Activated CD8-positive, alpha-beta memory T cell treated with anti-CD3 and anti-CD28 coated beads, Interleukin-2, amount 10 ng/mL, durations not matched to agents 7 days and 5 days (primary cell): ENCODE measurements at places on chromosomes 4 and X. TPM values are rescaled to one million over a fixed set of nuclear protein-coding genes. Genes with fewer than 3 reads are reported as not detected.

Gene RXFP1
- total RNA-seq, result not detected

- H3K27me3 ChIP-seq, result no peaks in the 10 kb centered on the region
- no peaks in the 10 kb centered on the region for H3K36me3 ChIP-seq
These were observed 243.9 kb upstream of the FAT4 start for GRCh38 chr4:125070861-125071260.

DNA sequence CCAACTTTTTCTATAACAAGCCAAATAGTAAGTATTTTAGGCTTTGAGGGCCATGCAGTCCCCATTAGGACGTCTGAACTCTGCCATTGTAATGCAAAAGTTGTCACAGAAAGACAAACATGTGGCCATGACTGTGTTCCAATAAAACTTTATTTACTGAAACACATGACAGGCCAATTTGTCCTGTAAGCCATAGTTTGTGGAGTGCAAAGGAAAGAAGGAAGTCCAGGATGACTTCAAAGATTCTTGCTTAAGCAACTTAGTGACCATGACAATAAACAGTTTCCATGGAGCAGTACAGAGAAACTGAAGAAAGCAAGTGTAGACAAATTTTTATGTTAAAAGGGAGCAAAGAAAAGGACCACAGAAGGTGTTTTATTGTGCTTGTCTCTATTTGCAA lies 35.0 kb upstream of the MYOZ2 start:
- H3K4me1 ChIP-seq, result peaks cover 15% of the 10 kb centered on the region
- DNase-seq, result no peak
- no peaks in the 10 kb centered on the region for H3K27me3 ChIP-seq
- H3K36me3 ChIP-seq, result no peaks in the 10 kb centered on the region

- no peaks in the 10 kb centered on the region for H3K36me3 ChIP-seq
- H3K27ac ChIP-seq, result no peak overlapping the region
- no peaks in the 10 kb centered on the region for H3K27me3 ChIP-seq
These were observed 57.1 kb downstream of the RBM46 start for GRCh38 chr4:154838155-154838554.

GRCh38 chr4:11593576-11594116 lies 165.0 kb upstream of the HS3ST1 start:
- no peaks in the 10 kb centered on the region for H3K36me3 ChIP-seq
- no peaks in the 10 kb centered on the region for H3K27me3 ChIP-seq
- DNase-seq, result no peak
- H3K27ac ChIP-seq, result no peak overlapping the region
- no peak overlapping the region for H3K4me3 ChIP-seq

Gene SLC4A4
- 2.5 TPM for total RNA-seq

DNA sequence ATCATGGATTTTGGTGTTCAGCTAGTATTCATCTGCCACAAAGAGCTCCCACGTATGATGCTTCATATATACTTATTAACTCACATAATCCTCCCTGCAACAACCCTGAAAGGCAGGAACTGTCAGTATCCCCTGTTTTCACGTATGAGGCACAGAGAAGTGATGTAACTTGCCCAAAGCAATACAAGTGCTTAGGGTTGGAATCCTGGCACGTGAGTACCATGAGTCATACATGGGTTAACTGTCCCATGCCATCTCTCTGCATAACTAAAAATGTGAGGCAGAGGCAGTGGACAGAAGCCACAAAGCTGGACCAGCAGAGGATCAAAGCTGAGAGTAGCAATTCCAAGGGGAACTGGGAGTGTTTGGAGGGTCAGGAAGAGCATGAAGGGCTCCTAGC lies 35.7 kb upstream of the EGFL6 start:
- H3K36me3 ChIP-seq, result no peaks in the 10 kb centered on the region
- peaks cover 7% of the 10 kb centered on the region for H3K27me3 ChIP-seq
- H3K4me1 ChIP-seq, result peaks cover 3% of the 10 kb centered on the region
- no peak overlapping the region for H3K4me3 ChIP-seq
- no peak overlapping the region for H3K27ac ChIP-seq

DNA sequence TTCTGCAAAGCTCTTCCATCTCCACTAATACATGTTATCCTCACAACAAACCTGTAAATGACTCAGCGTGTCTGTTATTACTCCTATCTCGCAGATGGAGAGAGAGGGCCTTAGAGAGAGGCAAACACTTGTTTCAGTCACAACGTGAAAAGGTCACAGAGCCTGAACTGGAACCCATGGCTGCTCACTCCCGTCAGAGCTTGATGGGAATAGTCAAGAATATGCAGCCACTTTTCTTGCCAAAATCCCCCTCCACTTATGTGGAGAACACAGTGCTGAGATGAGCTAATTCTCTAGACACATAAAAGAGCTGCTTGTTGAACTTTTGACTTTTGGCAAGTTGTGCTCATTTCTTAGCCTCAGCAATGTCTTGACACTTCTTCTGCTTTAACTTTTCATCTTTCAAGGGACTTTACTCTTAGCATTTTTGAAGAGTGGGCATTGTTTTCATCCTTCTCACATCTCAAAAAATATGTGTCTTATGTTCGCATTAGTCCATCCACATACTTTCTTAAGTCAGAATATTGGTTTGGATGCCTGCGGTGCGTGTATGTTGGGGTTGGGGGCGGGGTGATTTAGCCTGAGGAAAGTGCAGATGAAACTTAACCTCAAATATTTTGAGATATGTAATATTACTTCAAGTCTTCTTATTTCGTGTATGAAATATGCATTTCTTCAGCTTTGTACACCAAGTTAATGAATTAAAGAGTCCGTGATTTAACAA lies 69.2 kb downstream of the SYNPO2 start:
- peaks cover 8% of the 10 kb centered on the region for H3K27me3 ChIP-seq
- DNase-seq, result no peak
- H3K4me3 ChIP-seq, result no peak overlapping the region
- H3K36me3 ChIP-seq, result no peaks in the 10 kb centered on the region

Gene CASP3
- total RNA-seq, result 70.7 TPM

Gene APBB2
- 0.93 TPM for total RNA-seq

Gene CSAG1
- total RNA-seq, result not detected

Gene EDA2R
- total RNA-seq, result 5.4 TPM

DNA sequence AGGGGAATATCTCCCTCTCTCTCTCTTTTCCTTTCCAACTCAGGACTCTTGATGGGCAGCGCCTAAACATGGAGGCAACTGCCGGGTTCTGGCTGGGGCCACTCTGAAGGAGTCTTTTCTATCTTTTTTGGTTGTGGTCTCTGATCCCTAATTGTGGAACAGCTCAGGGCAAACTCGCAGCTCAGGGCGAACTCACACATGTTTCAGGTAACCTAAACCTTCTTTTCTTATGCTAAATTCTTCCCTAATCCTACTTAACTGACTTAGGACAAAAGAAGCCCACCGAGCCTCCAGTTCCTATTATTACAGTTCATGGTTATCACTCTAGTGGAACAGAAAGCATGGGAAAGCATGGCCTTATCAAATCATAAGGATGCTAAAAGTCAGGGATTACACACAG lies 21.3 kb downstream of the ETDA start:
- no peak overlapping the region for H3K27ac ChIP-seq
- H3K36me3 ChIP-seq, result no peaks in the 10 kb centered on the region
- H3K4me1 ChIP-seq, result no peaks in the 10 kb centered on the region
- H3K4me3 ChIP-seq, result no peak overlapping the region

DNA sequence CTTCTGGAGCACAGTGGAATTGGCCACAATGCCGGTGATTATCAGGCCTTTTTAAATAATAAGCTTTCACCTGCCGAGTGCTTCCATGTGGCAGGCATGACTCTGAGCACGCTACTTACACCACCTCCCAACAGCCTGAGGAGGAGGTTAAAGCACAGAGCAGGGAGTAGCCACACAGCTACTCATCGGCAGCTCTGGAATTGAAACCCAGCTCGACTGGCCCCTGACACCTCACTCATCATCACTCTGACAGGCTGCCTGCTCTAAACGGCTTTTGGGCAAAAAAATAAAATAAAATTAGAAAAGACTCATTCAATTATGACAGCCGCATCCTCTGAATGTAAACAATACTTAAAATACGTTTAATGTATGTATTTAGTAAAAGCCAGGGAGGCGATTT lies 326.4 kb upstream of the NOCT start:
- no peaks in the 10 kb centered on the region for H3K4me1 ChIP-seq
- DNase-seq, result no peak
- no peak overlapping the region for H3K4me3 ChIP-seq
- no peak overlapping the region for H3K27ac ChIP-seq
- H3K27me3 ChIP-seq, result no peaks in the 10 kb centered on the region

Gene DUSP21
- not detected for total RNA-seq

Gene HSFX1
- total RNA-seq, result 0.61 TPM

Gene ADRA2C
- total RNA-seq, result not detected

DNA sequence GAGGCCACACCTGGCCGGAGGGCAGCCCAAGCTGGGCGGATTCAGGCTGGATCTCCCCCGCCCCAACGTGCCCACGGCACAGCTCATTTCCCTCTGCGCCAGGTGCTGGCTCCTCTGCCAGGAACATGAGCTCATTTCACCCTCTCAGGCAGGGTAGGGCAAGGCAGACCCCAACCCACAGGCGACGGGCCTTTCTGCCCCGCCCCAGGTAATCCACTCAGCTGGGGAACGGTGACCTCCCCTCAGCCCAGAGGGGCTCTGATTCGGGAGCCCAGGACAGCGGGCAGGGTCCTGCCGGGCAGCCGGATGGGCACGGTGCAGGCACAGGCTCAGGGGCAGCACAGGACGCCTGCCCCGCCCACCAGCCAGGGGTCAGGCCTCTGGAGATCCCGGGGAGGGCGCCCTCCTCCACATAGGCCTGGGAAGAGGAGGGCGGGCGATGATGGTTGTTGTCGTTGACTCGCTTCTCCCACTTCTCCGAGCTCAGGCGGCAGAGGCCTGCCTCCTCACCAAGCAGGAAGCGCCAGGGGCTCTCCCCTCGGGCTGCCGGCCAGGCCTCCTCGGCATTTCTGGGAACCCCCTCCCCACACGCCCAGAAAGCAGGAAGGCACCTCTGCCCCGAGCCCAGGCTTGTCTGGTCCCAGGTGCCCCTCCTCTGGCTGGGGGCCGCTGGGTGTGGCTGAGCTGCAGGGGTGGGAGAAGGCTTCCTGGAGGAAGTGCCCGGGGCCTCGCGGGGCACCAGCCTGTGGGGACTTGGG lies 31.1 kb downstream of the TACC3 start:
- H3K27me3 ChIP-seq, result no peaks in the 10 kb centered on the region
- no peak overlapping the region for H3K4me3 ChIP-seq
- peaks cover 3% of the 10 kb centered on the region for H3K4me1 ChIP-seq
- H3K36me3 ChIP-seq, result no peaks in the 10 kb centered on the region
- DNase-seq, result peak; percentile 55

- DNase-seq, result peak; percentile 52
These were observed 34.3 kb downstream of the NLGN3 start for GRCh38 chrX:71178908-71179307.

- no peak overlapping the region for H3K27ac ChIP-seq
- H3K27me3 ChIP-seq, result peaks cover 39% of the 10 kb centered on the region
- H3K4me1 ChIP-seq, result peaks cover 4% of the 10 kb centered on the region
- H3K36me3 ChIP-seq, result no peaks in the 10 kb centered on the region
These were observed 11.2 kb upstream of the PDGFRA start for GRCh38 chr4:54217642-54218495.

DNA sequence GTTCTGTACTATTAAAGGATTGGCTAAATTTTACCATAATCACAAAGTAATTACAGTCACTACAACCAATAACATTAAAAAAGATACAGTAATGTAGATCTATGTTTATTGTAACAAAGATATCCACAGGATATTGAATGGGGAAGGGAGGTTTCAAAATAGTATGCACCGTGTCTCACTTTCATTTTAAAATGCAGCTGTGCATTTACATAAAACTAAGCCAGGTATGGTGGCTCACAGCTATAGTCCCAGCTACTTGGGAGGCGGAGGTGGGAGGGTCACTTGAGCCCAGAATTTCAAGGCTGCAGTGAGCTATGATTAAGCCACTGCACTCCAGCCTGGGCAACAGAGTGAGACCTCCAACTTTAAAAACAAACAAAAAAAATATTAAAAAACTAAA lies 8.5 kb downstream of the SRP72 start:
- H3K36me3 ChIP-seq, result peaks cover 59% of the 10 kb centered on the region
- no peak for DNase-seq
- H3K4me3 ChIP-seq, result no peak overlapping the region
- H3K27me3 ChIP-seq, result no peaks in the 10 kb centered on the region

- H3K36me3 ChIP-seq, result no peaks in the 10 kb centered on the region
- no peak for DNase-seq
- no peak overlapping the region for H3K27ac ChIP-seq
- peaks cover 8% of the 10 kb centered on the region for H3K4me1 ChIP-seq
- H3K27me3 ChIP-seq, result no peaks in the 10 kb centered on the region
These were observed 81.1 kb downstream of the FAAH2 start for GRCh38 chrX:57367649-57368048.

DNA sequence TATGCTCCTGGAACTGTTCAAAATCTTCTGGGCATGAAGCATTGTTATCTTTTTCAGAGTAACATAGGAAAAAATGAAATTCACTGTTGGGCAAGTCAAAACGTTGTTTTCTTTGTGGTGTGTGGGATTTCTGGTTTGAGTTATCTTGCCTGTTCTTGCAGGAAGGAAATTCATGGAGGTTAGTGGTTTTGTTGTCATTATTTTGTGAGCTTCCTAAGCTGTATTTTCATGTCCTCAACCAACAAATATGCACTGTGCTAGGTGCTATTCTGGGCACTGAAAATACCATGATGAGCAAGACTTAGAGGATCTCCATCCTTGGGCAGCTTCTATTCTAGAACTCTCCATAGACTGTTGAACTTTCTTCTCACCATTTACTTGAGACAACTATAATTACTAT lies 16.9 kb downstream of the SPINK2 start:
- peak overlapping the region; percentile 62 for H3K27ac ChIP-seq
- peaks cover 43% of the 10 kb centered on the region for H3K4me1 ChIP-seq
- no peaks in the 10 kb centered on the region for H3K36me3 ChIP-seq
- peak overlapping the region; percentile 7 for H3K4me3 ChIP-seq

Gene KIF4A
- 41.0 TPM for total RNA-seq

- H3K27me3 ChIP-seq, result no peaks in the 10 kb centered on the region
- H3K4me1 ChIP-seq, result no peaks in the 10 kb centered on the region
- H3K4me3 ChIP-seq, result no peak overlapping the region
- no peak for DNase-seq
These were observed 72.0 kb downstream of the FRMPD4 start for GRCh38 chrX:12210196-12210815.

DNA sequence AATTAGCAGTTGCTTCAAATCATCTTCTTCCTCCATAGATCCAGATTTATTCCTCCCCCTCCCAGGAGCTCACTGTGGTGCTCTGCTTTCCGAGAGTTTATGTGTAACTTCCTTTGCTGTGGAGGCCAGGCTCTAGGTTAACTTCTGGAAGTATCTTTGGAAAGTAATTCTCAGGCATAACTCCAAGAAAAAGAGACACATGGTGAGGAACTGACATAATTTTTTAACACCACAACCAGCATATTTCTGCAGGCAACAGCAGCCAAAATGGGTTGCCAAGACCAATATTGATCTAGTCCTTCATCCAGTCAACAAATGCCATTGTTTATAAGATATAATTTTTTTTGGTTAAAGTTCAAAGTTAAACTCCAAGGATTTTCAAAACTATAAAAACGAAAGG lies 114.5 kb upstream of the RBPJ start:
- H3K36me3 ChIP-seq, result peaks cover 12% of the 10 kb centered on the region
- H3K4me1 ChIP-seq, result peaks cover 14% of the 10 kb centered on the region
- peaks cover 44% of the 10 kb centered on the region for H3K27me3 ChIP-seq
- DNase-seq, result no peak
- no peak overlapping the region for H3K4me3 ChIP-seq

Gene TACR3
- total RNA-seq, result not detected

Gene SPIN3
- total RNA-seq, result 6.9 TPM

- peaks cover 15% of the 10 kb centered on the region for H3K27me3 ChIP-seq
- H3K36me3 ChIP-seq, result no peaks in the 10 kb centered on the region
- H3K4me3 ChIP-seq, result no peak overlapping the region
- no peak overlapping the region for H3K27ac ChIP-seq
- no peak for DNase-seq
These were observed 109.8 kb upstream of the ANXA3 start for GRCh38 chr4:78441756-78442155.

Gene UCP1
- total RNA-seq, result not detected

Gene LEF1
- 29.4 TPM for total RNA-seq
